Ovary (tissue), 10 donors: ENCODE measurements at places on chromosomes 3 and 15. TPM values are rescaled to one million over a fixed set of nuclear protein-coding genes. Genes with fewer than 3 reads are reported as not detected.

DNA sequence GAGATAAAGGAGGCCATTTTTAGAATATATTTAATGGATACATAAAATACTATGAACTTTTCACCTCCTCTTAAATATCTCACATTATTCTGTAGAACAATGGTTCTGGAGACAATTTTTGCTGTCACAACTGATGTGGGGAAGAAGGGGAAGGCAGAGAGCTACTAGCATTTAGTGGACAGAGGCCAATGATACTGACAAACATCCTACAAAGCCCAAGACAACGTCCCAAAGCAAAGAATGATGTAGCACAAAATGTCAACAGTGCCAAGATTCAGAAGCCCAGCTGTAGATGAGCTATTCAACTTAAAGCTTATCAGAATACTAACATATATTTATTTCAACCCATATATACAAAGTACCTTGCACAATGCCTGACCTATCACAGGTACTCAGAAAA, 1069.4 kb downstream of the ROBO1 start:
- no peak for DNase-seq

GRCh38 chr3:123371859-123372685, 76.8 kb downstream of the ADCY5 start:
- no peak for DNase-seq

DNA sequence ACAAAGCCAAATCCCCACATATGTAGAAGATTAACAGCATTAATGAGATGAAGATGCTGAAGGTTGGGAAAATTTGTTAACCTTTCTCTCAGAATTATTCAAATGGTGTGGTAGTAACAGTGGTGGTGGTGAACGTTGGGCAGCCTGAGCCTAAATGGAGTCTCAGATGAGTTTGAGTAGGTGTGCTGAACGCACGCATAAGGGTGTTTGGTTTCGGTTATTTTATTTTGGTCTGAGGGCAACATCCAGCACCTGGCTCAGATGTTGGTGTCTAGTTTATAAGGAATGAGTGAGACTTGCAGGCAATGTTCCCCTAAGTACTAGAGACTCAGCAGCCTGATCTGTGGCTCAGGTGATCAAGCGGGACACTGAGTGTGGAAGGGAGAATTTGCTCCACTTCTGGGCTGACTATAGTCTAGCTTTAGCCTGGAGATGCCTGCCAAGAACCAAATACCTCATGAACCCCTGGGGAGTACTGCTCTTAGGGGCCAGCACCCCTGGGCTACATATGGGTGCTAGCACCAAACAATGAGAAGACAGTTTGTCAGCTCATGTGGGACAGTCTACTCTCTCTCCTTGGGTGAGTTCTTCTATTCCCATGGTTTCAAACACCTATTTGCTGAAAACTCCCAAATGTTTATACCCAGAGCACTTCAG, 39.5 kb upstream of the ATP2C1 start:
- no peak for DNase-seq

The NXPE3 gene
- polyA plus RNA-seq: 7.1 TPM

GRCh38 chr15:50128266-50128665, 9.2 kb upstream of the ATP8B4 start:
- DNase-seq: peak; percentile 17

DNA sequence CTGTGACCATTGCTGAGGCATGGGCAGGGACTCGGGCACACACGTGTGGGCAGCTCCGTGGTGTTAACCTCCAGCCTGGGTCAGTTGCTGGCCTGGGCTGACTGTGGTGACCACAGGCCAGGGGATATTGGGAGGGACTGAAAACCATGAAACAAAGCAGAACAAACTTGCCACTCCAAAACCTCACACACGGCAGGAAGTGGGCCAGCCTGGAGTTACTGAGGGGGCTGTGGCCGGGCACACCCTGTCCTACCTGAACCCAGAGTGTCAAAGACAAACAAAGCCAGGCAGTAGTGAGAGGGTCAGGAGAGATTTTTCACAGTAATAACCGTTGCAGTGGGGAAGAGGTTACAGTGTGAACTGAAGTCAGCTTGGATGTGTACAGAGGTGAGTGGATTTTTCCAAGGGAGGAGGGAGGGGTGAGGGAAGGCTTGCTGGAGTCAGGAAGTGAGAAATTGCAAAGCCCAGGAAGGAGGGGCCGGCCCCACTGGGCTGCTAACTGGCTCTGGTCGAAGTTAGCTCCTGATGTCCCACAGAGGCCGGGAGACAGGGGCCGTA, 40.0 kb upstream of the ATP10A start:
- DNase-seq: no peak

GRCh38 chr15:74826921-74827320, 494 bp downstream of the CPLX3 start:
- DNase-seq: no peak

The SAXO2 gene
- polyA plus RNA-seq: 2.9 TPM

The SIDT1 gene
- 0.34 TPM for polyA plus RNA-seq

The ANKUB1 gene
- not detected for polyA plus RNA-seq

DNA sequence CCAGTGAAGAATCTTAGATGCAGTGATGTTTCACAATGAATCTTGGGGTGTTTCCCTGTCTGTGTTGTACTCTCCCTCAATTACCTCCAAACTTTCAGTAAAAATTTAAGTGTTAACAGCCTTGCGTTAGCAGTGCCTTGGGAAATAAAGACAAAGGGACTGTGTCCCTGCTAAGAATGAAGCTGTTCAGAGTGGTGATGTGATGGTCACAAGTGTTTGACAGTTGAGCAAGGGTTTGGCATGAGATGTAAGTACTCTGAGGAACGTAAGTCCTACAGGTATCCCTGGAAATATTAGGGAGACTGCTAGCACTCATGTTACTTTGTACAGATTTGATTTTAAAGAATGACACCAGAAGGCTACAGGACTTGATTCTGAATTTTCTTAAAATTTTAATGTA, 304.3 kb upstream of the DPH6 start:
- no peak for DNase-seq

The CCDC39 gene
- 0.72 TPM for polyA plus RNA-seq

- DNase-seq: no peak
These were observed 102.4 kb upstream of the LRIG1 start for GRCh38 chr3:66603151-66603611.

The ESYT3 gene
- polyA plus RNA-seq: 0.70 TPM

GRCh38 chr3:69092030-69092516, 7.3 kb downstream of the ARL6IP5 start:
- DNase-seq: no peak

- DNase-seq: peak; percentile 41
These were observed 82.8 kb downstream of the PPARG start for GRCh38 chr3:12371525-12372140.

The RASGRP1 gene
- 1.1 TPM for polyA plus RNA-seq

The SEC22C gene
- polyA plus RNA-seq: 53.7 TPM

The OSBPL10 gene
- polyA plus RNA-seq: 8.5 TPM

The SEC61A1 gene
- 72.0 TPM for polyA plus RNA-seq

- no peak for DNase-seq
These were observed 361.4 kb upstream of the ICE2 start for GRCh38 chr15:60840306-60840702.

The MUSTN1 gene
- polyA plus RNA-seq: 30.0 TPM

The LTF gene
- 0.86 TPM for polyA plus RNA-seq

GRCh38 chr3:123491966-123492587, 43.2 kb upstream of the ADCY5 start:
- no peak for DNase-seq

The CIDEC gene
- not detected for polyA plus RNA-seq

GRCh38 chr3:126180477-126181397, at the start of gene ALDH1L1:
ALDH1L1 (minus strand) TSS chr3:126180586; CDS start chr3:126160979, 19,607 bp downstream.
- peak; percentile 92 for DNase-seq

DNA sequence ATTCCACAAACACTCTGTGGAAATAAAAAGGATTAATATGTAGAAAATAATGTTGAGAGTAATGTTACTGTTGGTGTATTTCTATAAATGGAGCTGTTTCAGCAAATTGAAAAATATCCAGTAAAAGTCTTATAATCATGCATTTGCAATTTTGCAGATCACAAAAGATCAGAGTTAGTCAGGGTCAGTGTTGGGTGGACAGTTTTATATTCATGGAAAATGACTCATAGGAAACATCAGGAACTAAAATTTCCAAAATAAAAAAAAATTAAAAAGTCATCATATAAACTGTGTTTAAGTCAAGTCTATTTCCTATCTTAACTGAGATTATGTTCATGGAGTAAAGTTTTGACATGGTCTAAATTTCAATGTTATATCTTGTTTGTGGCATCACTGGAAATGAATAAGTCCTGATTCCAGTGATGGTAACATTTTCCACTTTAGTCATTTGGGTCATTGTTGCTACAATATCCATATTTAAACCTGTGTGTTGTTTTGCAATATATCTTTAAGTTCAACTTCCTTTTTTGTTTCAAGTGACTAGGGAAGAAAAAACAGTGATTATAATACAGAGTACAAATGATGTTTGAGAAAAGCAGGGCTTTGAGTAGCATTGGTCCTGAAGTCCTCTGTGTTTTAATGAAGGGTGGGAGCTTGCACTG, 37.8 kb downstream of the MITF start:
- DNase-seq: no peak

The KBTBD12 gene
- polyA plus RNA-seq: 0.87 TPM

DNA sequence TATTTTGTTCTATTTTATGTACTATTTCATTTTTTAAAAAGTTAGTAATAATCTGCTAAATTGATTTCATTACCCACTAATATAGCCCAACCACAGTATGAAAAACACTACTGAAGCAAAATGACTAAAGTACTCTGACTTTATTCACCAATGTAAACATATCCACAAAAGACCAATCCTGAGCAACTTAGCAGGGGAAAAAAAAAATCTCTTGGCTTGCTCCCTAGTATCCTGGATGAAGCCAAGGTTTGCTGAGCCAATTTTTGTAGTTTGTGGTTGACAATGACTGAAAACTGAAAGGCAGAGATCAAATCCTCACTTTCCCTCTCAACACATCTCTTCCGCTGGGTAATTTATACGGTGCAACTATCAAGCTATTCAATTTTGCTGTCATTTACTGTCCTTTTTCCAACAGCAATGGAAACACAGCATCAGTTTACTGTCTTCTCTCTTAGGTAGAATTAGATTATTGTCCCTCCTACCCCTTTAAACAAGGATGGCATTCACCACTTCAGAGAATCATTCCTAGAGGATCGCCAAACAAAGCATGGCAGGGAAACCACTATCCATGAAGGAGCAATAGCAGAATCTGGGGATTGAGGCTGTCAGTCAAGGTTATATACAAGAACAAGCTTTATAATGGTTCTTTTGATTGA, 149.7 kb downstream of the THRB start:
- no peak for DNase-seq

DNA sequence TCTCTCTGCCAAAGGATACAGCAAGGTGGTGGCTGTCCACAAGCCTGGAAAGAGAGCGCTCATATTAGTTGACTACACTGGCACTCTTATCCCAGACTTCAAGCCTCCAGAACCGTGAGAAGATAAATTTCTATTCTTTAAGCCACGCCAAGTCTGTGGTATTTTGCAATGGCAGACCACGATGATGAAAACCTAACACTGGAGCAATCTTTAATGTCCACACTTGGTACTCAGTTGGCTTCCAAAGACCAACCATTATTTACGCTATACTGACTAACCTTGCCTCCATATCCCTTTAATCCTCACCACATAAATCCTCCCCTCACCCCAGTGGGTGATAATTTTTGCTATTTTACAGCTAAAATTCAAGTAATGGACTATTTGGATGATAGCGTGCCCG, 16.9 kb upstream of the LACTB start:
- DNase-seq: no peak

GRCh38 chr15:42157981-42158765, 1.7 kb upstream of the PLA2G4F start:
- DNase-seq: no peak

The ARL6 gene
- polyA plus RNA-seq: 2.6 TPM
